ENCODE measurements at places on chromosomes 4 and X. TPM values are rescaled to one million over a fixed set of nuclear protein-coding genes. Genes with fewer than 3 reads are reported as not detected.

Gene OPN1LW
- total RNA-seq = not detected

Gene ATP1B4
- total RNA-seq = under 0.01 TPM

Gene NEXMIF
- total RNA-seq = 57.1 TPM

Gene GNRHR
- total RNA-seq = not detected

Gene ASB9
- total RNA-seq = 0.94 TPM

Gene ANXA10
- not detected for total RNA-seq

Gene CCDC160
- total RNA-seq = 1.1 TPM

Gene NAT8L
- 11.4 TPM for total RNA-seq

Gene ATOH1
- not detected for total RNA-seq

Gene F9
- not detected for total RNA-seq

Gene SFRP2
- total RNA-seq = 1.1 TPM

Gene DOK7
- not detected for total RNA-seq

Gene GAB3
- total RNA-seq = 1.4 TPM

Gene CLIC2
- 5.1 TPM for total RNA-seq

Gene GYPB
- total RNA-seq = 3.4 TPM

Gene MTHFD2L
- 48.0 TPM for total RNA-seq

Gene XAGE5
- total RNA-seq = not detected

Gene GALNTL6
- total RNA-seq = 10.0 TPM

Gene DMD
- 78.5 TPM for total RNA-seq

Gene ETDB
- not detected for total RNA-seq

Gene SMIM31
- total RNA-seq = not detected

Gene HMGN5
- 0.31 TPM for total RNA-seq

Gene NAP1L3
- 126 TPM for total RNA-seq

Gene PCDH7
- 115 TPM for total RNA-seq

Gene ANKRD50
- 114 TPM for total RNA-seq

Gene DUX4
- not detected for total RNA-seq

Gene COL4A5
- 17.8 TPM for total RNA-seq

Gene GLRA2
- 136 TPM for total RNA-seq

Gene USP11
- 131 TPM for total RNA-seq
